ENCODE measurements at places on chromosomes 7 and 10.

- DNase-seq = no peak
Observed at GRCh38 chr7:99201027-99201426, 6.9 kb downstream of the KPNA7 start.

DNA sequence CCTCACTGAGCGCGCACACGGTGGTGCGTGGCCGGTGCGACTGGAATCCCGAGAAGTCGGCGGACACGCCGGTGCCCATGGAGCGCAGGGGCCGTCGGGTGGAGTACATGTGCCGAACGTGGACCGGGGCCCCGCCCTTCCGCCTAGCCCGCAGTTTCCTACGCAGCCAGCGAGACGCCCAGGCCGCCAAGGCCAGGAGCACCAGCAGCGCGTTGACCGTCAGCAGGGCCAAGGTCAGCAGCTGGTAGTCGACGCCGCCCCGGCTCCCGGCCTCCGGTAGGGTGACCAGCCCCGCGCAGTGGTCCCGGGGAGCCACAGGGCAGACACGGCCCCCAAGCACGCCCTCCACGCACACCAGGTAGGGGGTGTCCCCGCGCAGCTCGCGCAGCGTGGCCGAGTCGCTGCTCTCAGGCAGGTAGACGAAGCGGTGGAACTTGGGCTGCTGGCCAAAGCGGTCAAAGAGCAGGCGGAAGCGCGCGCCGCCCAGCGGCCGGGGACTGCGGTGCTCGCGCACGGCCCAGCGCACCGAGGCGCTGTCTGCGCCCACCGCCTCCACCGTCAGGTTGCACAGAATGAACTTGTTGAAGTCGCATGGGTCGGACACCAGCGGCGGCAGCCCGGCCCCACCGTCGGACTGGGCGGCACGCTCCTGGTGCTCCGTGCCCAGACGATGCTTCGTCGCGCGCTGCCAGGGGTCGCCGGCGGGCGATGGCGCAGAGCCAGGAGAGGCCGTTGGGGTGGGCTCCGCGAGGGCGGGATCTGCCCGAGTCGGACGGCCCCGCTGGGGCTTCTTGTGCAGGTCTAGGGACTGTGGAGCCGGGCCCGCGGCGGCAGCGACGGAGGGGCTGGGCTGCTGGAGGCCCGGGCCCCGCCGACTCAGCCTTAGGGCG, 2.2 kb downstream of the TRIL start:
- DNase-seq = no peak

DNA sequence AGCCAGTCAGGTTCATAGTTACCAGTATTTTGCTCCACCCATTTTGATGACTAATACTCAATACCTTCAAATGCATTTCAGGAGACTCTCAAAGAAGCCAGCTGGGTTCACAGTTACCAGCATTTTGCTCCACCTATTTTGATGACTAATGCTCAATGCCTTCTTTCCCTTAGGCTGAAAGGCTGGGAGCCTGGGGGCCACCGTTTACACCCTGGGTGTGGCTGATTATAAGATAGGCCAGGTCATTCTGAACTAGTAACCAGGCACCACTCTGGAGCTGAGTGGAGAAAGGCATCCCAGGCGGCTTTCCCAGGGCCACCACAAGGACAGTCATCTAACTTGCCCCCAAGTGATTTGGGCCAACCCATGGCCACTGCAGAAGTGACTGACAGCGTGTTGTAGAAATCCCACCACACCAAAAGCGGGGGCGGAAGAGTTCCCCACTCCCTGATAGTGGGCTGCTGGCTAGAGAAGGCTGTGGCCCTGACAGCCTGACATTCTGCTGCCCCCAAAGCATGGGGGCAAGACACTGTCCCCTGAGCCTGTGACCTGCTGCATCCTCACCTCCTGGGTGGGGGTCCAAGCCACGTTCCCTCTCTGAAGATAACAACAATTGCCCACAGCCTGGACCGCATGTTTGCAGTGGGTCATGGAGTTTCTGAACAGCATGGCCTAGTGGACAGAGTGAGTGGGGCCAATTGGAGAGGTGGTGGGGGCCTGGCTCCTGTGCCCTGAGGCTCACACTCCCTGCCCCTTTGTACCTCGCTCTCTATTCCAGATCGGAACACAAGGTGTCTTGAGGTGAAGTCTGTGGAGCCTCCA, 23.0 kb upstream of the ZNF488 start:
- DNase-seq = no peak

DNA sequence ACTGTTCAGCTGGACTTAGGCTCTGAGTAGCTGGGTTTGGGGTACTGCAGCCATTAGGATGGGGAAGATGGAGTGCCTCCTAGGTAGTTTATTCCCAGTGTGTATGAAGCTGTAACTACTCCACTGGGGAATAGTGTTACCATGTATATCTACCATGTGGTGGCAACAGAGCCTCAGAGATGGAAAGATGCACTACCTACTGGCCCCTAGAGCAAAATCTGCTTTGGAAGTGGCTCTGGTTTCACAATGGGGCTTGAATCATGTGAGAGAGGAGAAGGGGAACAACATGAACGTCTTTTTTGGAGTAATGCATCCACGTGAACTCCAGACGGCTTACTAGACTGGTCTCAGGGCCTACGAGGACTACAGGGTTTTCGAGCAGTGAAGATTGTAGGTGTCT, 167.3 kb downstream of the CALCR start:
- DNase-seq = no peak

GRCh38 chr10:5095687-5096086, 1.5 kb downstream of the AKR1C3 start:
- DNase-seq = no peak
